ENCODE measurements at places on chromosomes 12 and 14.

DNA sequence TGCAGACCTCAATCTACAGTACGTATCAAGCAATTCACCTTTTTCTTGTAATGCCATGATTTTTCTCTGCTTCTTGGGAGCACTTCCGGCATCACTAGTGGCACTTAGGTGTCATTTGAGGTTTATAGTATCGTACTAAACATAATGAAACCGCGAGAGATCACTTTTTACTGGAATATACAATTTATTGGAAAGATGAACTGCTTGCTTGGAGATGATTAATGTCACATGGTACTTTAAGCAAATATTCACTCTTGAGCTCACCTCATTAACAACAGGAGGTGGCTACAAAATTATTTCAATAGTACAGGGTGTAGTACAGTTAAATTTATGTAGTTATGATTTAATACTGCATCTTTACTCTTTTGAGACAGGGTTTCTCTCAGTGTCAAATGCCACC is 11.5 kb downstream of the FUT8 start:
- DNase-seq = no peak

DNA sequence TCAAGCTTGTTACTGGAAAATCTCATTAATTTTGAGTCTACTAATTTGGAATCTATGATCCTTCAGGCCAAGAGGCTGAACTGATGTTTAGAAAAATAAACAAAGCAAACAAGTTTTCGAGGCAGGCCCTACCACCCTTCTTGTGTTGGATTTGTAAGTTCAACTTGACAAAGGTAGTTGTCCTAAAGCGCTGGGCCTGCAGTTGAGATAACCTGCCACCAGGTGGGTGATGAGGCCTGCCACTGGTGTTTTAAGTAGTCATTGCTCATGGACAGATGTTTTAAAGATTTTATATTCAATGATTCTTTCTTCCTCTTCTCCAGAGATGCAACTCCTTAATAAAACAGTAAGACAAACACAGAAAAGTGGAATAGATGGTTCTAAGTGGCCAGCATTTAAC is 19.4 kb downstream of the ACVRL1 start:
- DNase-seq = peak; percentile 68

GRCh38 chr12:28032811-28033537 is 60.4 kb upstream of the PTHLH start:
- no peak for DNase-seq

DNA sequence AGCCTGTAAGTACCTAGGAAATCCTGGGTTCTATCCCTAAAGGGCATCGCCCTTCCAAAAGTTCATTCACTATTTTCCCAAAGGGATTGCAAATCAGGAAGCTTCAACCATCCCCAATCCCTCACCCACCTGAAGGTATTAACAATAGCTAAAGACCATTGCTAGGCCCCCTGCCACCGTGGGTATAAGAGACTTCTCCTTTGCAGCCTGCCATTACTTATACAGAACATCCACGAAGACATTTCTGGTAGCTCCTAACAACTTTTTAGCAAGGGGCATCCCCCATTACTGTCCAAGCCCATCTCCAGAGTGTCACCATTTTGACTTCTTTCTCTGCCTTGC is 384 bp upstream of the SMUG1 start:
- DNase-seq = no peak

DNA sequence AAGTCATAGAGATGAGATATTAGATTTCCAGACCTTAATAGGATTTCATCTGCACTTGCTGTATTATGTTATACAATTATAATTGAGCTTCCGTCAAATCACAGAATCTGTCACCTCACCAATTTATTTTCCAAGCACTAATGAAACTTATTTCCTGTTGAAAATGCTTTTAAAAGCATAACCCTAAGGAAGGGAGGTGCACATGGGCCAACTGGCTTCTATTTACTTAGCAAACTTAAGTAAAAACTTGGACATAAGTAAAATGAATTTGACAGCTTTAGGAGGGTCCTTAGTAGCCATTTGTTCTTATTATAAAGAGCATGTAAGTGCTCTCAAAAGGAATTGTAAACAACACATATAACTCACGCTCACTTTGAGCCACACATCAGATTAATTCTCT is 462.2 kb upstream of the TMPO start:
- DNase-seq = no peak

- DNase-seq = no peak
Observed at GRCh38 chr12:68013181-68013580, 23.9 kb downstream of the IFNG-AS1 start.

- no peak for DNase-seq
Observed at GRCh38 chr14:20346713-20347112, 3.3 kb downstream of the PARP2 start.

- DNase-seq = peak; percentile 94
Observed at GRCh38 chr12:49200919-49201594, 12.2 kb upstream of the TUBA1A start.

GRCh38 chr14:36509069-36509917 is 10.7 kb downstream of the NKX2-1 start:
- no peak for DNase-seq

GRCh38 chr14:37384870-37385596 is 187.3 kb downstream of the MIPOL1 start:
- DNase-seq = no peak

GRCh38 chr12:95593266-95593871 is 42.1 kb upstream of the USP44 start:
- DNase-seq = no peak

DNA sequence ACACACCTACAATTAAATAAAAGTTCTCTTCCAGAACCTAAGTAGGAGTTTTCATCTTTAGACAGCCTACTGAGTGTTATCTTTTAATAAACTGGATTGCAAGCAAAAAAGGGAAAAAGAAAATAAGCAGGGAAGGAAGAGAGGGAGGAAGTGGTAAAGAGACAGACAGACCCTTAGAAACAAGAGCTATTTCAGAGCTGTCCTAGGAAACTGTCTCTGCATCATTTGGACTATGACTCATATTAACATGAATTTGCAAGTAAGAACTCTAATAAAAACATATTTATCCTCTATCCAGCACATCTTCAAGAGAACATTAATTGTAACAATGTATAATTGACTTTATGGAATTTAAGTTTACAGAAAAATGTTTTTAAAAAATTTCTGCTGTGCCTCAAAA is 438.8 kb upstream of the USP15 start:
- DNase-seq = no peak

DNA sequence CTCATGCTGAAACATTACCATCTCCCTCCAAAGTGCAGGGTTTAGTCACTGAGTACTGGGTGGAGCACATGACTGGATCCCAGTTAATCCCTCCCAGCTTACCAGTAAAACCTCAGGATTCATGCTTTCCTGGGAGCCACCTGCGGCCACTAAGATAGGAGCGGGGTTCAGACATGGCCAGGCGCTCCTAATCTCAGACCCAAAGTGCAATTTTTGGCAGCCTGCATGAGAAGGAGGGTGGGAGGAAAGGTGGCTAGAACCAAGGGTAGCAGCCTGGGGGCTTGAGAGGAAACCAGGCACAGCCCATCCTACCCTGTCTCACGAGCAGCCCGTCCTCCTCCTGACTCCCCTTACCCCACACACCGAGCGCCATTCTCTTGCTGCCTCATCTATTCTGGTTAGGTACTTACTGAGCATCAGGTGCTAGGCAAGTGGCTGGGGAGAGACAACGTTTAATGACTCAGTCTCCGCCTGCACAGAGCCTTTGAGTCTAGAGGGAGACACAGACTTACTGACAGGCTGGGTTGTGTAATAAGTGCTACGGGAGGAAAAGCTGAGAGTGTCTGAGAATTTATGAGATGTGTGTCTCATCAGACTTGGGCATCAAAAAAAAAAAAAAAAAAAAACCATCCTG is 9.9 kb downstream of the GPRC5A start:
- peak; percentile 98 for DNase-seq

GRCh38 chr12:116835484-116835883 is 45.8 kb downstream of the HRK start:
- no peak for DNase-seq

GRCh38 chr14:95527387-95528002 is 7.4 kb upstream of the GLRX5 start:
- DNase-seq = peak; percentile 90

GRCh38 chr12:7994731-7995205 is 37.7 kb upstream of the FOXJ2 start:
- DNase-seq = peak; percentile 83

GRCh38 chr12:62335796-62336195 is 75.6 kb downstream of the USP15 start:
- no peak for DNase-seq

DNA sequence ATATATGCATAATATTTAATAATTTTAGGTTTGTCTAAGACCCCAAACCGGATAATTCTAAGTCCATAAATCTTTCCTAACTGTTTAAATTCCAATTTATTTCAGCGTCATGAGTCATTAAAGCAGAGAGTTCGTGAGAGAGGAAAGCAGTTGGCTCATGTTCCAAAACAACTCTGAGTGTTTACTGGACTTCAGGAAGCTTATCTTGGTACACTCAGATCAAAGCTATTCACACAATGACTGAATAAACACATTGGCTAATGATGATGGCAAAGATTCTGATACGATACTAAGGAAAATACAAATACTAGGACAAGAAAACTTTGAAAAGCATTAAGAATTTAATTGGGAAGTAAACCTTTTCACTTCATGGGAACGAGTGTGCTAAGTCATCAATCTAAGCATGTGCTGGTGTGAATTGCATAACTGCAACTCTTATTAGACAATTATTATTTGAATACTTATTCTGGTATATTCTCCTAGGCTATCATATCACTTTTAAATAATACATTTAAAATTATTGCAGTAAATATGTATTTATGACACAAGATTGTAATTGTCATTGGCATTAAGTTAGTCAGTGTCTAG is 34.8 kb upstream of the CLEC14A start:
- peak; percentile 96 for DNase-seq

GRCh38 chr14:104110491-104111209 is 25.1 kb downstream of the ASPG start:
- DNase-seq = no peak

GRCh38 chr12:77855548-77855947 is 24.9 kb downstream of the NAV3 start:
- peak; percentile 32 for DNase-seq

- DNase-seq = peak; percentile 96
Observed at GRCh38 chr12:46473634-46474329, 101.2 kb upstream of the SLC38A2 start.

DNA sequence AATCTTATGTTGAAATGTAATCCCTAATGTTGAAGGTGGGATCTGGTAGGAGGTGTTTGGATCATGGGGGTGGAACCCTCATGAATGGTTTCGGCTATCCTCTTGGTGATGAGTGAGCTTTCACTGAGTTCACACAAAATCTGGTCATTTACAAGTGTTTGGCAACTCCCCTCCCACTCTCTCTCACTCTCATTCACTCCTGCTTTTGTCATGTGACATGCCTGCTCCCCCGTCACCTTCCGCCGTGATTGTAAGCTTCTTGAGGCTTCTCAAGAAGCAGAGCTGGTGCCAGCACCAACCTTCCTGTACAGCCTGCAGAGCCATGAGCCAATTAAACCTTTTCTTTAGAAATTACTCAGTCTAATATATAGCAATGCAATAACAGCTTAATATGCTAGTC is 245.4 kb downstream of the BMP4 start:
- DNase-seq = no peak

- peak; percentile 48 for DNase-seq
Observed at GRCh38 chr12:98939350-98939749, 294.3 kb downstream of the APAF1 start.

DNA sequence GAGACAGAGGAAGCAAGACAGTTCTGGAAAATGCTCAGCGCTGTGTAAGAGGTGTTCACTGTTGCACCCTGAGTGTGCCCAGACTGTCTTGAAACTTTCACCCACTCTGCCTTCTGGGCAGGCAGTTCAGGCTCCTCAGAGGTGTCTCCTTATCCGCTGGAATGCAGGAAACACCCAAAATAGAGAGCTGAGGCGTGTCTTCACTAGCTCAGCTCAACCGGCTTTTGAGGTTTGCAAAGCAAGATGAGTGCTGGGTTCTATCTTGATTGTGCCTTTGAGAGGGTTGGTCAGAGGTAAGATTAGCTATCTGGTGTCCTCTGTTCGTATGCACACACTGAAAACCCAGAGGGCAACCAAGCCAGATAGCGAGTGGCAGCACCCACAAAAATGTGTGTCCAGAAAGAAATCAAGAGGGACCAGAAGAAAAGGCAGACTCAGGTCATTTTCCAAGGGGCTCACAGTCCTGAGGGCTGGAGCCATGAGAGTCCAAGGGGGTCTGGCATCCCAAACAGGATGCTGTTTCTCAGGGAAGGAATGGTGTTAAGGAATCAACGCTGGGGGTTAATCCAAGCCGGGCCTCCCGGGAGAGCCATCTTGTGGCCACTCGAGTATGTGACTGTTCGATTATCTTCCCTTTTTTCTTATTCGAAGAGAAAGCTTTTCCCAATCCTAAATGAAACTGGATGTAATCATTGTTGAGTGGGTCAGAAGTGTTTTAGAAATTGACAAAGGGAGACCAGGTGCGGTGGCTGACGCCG is 47.1 kb downstream of the TBX3 start:
- DNase-seq = peak; percentile 26

- DNase-seq = no peak
Observed at GRCh38 chr12:18066666-18067065, 23.3 kb downstream of the RERGL start.

DNA sequence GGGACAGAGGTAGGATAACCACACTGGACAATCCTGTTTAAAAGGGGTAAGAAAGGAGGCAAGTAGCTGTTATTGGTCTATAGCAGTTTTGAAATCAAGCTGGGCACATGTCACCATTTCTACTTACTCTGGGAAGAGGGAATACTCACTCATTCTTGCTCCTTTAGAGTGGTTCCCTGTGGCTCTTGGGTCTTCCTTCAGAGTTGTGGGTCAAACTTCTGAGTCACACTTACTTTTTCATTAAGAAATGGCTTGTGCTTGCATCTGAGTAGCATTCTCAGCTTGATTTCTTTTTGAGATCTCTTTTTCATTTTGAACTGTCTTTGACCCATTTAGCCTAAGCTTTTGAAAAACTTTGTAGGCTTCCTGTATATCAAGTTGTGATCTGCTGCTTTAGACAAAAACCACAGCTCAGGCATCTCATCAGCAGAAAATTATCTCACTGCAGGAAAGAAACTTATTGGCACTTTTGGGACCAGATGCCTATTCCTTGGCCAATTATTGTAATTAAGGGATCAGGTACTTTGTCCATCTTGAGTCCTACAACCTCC is 122.2 kb downstream of the AEBP2 start:
- DNase-seq = peak; percentile 14

GRCh38 chr12:111409780-111410430 is 4.2 kb downstream of the SH2B3 start:
- peak; percentile 89 for DNase-seq

GRCh38 chr14:61146899-61147298 is 134.2 kb downstream of the TMEM30B start:
- DNase-seq = peak; percentile 22

- DNase-seq = peak; percentile 38
Observed at GRCh38 chr12:94089891-94090290, 58.5 kb upstream of the PLXNC1 start.

DNA sequence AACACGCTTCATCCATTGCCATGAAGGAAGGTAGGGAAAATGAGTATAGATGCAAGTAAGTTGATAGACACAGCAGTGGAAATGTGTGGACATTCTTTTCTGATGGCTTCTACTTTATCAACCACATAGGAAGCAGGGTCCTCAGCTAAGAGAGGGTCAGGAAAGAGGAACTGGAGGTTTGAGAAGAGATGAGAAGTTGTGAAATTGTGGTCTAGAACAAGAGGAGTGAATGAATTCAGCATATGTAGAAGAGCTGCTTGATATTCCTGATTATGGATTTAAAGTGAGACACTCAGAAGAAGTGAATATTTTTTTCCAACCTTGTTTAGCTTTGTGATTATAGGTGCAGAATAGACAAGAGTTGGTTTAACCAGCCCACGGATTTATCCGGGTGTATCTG is 128.5 kb downstream of the SLC15A5 start:
- no peak for DNase-seq
